Activated CD4-positive, alpha-beta T cell treated with anti-CD3 and anti-CD28 coated beads, Interleukin-2, amount 50 U/mL, for 4 hours (primary cell): ENCODE measurements at places on chromosomes 3 and 15.
A peak's percentile ranks its signal among the peaks of the same experiment; 100 is the strongest.

- DNase-seq, result no peak
Observed at GRCh38 chr3:87498358-87499080, 222.1 kb upstream of the POU1F1 start.

DNA sequence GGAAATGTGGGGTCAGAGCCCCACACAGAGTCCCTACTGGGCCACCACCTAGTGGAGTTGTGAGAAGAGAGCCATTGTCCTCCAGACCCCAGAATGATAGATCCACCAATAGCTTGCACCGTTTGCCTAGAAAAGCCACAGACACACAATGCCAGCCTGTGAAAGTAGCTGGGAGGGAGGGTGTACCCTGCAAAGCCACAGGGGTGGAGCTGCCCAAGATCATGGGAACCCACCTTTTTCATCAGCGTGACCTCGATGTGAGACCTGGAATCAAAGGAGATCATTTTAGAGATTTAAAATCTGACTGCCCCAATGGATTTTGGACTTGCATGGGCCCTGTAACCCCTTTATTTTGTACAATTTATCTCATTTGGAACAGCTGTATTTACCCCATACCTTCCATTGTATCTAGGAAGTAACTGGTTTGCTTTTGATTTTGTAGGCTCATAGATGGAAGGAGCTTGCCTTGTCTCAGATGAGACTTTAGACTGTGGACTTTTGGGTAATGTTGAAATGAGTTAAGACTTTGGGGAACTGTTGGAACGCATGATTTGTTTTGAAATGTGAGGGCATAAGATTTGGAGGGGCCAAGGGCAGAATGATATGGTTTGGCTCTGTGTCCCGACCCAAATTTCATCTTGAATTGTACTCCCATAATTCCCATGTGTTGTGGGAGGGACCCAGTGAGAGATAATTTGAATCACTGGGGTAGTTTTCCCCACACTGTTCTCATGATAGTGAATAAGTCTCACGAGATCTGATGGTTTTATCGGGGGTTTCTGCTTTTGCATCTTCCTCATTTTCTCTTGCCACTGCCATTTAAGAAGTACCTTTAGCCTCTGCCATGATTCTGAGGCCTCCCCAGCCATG, 49.0 kb downstream of the CD200 start:
- DNase-seq, result no peak

DNA sequence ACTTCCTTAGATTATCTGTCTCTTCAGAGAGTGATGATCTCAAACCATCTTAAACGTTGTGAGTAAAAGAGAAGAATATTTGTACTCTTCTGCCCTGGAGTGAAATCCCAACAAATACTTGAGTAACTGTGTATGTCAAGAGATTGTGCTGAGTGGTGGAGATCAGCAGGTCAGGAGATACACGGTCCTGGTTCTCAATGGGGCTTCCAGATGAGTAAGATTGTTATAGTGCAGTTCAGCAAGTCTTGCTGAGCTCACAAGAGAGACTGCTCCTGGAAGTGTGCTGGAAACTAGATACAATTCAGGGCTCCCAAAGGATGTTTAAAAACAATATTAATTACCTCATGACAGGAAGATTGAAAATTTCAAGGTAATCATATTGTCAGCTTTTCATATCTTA, 184.3 kb downstream of the AKAP13 start:
- DNase-seq, result no peak

DNA sequence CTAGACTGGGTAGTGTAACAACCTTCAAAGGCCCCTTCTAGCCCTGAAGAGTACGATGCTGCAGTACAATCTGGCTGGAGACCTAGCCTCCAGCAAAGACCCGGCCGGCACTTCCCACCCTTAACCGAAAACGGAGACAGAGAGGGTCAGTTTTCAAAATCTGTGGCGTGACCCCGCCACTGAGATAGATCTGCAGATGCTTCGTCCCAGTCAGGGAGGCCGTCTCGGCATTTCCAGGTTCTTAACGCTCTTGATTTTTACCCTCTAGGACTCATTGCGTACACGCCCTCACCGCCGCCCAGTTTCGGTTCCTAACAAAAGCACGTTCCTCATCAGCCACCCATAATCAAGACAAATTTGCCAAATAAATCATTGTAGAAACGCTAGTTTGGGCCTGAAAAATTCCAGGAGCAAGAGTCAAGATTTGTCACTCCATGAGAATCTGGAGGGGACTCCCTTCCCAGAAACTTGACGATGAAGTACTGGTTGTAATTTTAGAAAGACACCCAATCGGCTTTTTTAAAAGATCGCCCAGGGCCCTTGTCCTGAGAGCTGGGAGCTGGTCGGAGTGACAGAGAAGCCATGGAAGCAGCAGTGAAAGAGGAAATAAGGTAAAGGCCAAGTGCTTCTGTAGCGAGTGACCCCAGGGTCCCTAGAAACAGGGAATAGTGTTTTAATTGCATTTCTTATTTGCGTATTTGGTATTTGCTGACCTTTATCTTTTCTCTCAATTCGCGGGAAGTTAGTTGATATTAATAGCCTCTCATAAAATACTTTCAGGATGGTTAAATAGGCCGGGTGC, 868 bp upstream of the TMEM87A start:
- peak; percentile 61 for DNase-seq

GRCh38 chr3:73045391-73045790, 16.1 kb upstream of the EBLN2 start:
- no peak for DNase-seq

DNA sequence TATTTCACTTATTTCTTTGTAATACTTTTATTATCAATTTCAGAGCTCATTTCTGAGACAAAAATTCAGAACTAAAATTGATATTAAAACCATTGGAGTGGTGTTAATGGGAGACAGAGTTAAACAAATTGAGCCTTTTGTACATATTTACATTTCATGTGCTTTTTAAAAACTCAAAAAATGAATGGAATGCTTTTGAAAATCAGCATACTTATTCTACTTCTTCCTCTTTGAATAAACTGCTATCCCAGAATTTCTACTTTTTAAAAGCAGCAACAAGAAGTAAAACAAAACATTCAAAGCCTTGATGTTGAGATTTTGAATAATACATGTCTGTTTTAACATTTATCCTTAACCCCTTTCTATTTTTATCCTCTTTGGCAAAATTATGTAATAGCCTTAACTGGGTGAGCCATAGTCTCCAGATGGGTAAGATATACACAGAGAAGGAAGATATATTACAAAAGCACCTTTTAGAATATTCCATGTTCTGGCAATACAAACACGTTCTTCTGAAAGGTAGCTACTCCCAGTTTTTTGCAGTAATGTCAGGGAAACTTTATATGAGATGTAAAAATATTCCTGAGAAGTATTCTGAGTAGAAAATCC, 123.6 kb downstream of the MBNL1 start:
- no peak for DNase-seq
